Stimulated activated CD8-positive, alpha-beta memory T cell treated with anti-CD3 and anti-CD28 coated beads, Interleukin-7, amount 100 ng/mL, for 48 hours (primary cell): ENCODE measurements at places on chromosomes 1 and 21.
A peak's percentile ranks its signal among the peaks of the same experiment; 100 is the strongest.

GRCh38 chr21:21045518-21045917 is 47.3 kb downstream of the NCAM2 start:
- DNase-seq: no peak

- DNase-seq: peak; percentile 90
Observed at GRCh38 chr1:26321315-26322041, 3.7 kb downstream of the CD52 start.

DNA sequence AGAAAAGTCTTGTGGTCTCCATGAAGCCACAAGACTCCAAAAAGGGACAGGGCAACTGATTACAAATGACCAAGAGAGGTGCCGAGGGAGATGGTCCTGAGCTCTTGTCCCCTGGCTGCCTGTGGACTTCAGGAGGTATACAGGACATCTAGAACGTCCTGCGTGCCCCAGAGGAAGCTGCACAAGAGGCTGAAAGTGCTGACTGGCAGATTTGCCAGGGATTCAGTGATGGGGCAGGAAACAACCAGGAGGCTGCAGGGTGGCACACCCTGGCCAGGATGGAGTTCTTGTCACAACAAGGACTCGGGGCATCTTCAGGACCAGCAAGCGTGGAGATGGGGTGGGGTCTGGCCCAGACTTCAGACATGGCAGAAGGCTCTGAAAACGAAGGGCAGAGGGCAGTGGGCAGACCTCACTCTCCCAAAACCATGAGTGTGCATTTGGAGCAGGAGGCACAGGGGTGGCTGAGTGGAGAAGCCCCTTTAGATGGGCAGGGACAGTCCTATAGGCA is 13.4 kb upstream of the PKP1 start:
- no peak for DNase-seq

DNA sequence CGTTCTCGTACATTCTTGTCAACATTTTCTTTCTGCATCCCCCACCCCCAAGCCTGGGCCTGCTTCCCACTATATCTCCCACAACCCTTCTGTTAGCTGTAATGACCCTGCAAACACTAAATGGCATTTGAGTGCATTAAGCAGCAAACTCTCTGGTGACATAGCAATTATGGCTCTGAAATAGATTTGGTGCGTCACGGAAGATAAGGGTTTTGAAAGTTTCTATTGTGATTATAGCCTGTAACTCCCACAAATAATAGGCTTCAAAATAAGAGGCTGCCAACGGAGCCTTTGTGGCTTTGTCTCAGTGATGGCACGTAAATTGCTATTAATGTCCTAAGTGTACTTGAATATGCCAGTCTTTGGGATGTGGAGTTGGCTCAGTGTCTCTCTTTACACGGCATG is 277.6 kb downstream of the PBX1 start:
- no peak for DNase-seq

GRCh38 chr21:30582870-30583269 is 7.3 kb downstream of the KRTAP22-2 start:
- no peak for DNase-seq

- DNase-seq: no peak
Observed at GRCh38 chr21:45427331-45428271, 22.6 kb downstream of the COL18A1 start.

- DNase-seq: no peak
Observed at GRCh38 chr1:223248770-223249140, 105.7 kb upstream of the TLR5 start.

GRCh38 chr1:30520476-30520875 is 202.9 kb downstream of the MATN1 start:
- no peak for DNase-seq

- no peak for DNase-seq
Observed at GRCh38 chr1:192724670-192725069, 84.2 kb upstream of the RGS2 start.

DNA sequence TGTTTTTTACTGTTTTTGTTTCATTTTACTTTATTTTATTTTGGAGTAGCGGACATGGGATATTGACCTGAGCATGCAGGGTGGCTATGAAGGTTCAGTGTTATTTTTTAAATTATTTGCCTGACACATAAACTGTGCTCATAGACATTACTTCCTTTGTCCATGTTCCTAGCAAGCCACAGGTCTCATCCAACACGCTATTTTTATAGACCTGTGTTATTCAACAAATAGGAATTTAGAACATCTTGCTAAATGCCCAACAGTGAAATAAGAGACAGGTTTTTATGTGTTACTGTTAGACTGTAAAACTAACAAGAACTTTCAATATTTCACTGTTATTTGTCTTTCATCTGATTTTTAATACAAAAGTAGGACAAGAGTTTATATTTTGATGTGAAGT is 756.4 kb downstream of the KCNT2 start:
- DNase-seq: no peak

DNA sequence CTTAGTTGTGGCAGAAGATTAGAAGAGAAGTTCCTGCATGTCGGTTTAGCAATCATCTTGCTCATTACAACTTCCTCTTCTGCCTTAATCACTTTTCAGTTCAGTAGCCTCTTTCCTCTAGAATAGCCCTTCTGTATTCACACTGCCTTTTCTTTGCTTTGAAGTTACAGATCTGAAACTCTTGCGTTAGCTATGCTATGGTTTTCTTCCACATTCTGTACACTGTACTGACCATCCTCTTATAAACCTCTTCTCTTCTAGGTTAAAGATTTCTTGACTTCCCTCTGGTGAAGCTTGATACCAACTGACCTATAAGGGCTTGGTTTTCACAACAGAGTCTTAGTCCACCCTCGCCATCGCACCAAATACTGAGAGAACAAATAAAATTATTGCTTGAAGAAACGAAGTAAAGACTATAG is 35.0 kb downstream of the C21orf91 start:
- no peak for DNase-seq

GRCh38 chr1:204410688-204411450 is 748 bp downstream of the PPP1R15B start:
- DNase-seq: no peak

GRCh38 chr1:175094626-175095025 is 27.0 kb downstream of the TNN start:
- no peak for DNase-seq

GRCh38 chr1:178946855-178947676 is 76.2 kb upstream of the ANGPTL1 start:
- DNase-seq: no peak

GRCh38 chr1:26784023-26784871 is 3.5 kb upstream of the PIGV start:
- no peak for DNase-seq
